ENCODE measurements at places on chromosomes 5 and 9.

DNA sequence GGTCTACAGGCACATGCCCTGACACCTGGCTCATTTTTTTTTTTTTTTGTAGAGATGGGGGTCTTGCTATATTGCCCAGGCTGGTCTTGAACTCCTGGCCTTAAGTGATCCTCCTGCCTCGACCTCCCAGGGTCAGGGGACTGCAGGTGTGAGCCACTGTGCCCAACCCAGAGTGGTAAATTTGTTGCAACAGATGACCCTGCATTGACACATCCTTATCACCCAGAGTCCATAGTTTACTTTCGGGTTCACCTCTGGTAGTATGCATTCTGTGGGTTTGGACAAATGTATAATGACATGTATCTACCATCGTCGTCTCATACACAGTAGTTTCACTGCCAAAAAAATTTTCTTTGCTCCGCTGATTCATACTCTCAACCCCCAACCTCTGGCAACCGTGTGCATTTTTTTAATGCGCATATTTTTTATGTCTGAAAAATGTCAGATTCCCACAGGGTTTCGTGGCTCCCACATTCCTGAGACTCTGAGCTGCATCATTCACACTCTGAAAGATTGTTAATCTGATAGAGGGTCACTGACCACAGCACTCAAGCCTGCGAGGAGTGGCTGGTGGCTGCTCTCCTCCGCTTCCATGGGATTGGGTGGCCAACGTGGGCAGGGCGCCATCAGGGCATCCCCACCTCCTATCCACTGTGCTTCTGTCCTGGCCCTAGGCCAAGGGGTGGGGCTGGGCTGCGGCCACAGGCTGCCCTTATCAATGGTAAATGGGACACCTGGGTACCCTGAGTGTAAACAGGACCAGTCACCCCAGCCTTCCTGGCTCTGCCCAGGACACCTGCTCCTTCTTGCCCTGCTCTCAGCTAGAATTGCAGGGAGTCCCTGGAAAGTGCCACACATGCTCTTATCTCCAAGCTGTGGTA, 9.6 kb downstream of the NDST1 start:
- no peak for DNase-seq

GRCh38 chr9:121340676-121341392, 29.2 kb downstream of the STOM start:
- DNase-seq: no peak

- no peak for DNase-seq
Measured at GRCh38 chr5:147098233-147098790, 136.5 kb upstream of the STK32A start.

DNA sequence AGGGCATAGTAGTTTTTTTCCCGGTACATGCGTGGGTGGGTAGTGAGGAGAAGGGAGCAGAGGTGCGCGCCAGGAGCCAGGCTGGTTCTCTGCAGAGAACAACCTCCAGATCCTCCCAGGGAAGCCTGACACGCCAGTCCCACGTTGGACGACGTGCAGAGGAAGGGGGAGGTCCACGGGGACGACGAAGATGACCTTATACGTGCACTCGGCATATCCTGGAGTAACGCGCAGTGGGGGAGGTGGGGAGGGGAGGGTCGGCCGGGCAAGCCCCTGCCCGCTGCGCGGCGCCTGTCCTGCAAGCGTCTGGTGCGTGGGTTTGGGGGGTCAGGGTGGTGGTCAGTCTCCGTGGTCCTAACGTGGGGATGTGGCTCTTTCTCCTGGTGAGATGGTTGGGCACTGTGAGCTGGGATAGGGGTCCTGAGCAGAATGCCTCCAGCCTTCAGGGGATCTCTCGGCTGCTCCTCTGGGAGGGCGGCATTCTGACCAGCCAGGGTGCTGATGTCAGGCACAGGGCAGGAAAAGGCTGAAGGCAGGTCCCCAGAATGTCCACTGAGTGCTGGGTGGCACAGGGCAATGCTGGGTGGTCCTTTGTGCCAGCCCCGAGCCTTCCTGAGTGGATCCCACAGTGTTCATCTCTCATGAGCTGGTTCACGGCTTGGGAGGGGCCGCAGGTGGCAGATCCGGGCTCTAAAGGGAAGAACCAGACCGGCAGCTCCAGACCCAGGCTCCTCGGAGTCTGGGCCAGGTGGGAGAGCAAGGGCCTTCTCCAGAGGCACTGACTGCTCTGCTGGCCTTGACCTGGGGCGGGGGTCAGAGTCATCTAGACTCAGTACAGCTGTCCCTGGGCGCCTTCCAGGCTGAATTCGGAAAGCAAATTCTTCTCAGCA, 10.5 kb upstream of the SCGB3A1 start:
- no peak for DNase-seq

DNA sequence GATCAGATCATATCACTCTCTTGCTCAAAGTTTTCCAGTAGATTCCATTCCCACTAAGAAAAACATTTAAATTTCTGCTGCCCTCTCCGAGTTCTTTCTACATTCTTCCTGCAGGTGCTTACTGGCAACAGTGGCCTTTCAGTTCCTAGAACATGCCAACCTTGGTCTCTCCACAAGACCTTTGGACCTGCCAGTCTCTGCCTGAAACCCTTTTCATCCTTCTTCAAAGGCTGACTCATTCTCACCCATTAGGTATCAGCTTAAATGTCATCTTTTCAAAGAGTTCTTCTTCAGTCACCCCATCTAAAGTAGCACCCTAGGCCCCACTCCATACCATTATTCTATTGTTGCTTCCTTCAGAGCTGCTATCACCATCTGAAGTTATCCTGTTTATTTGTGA, 21.8 kb downstream of the PPIC start:
- no peak for DNase-seq

- DNase-seq: no peak
Measured at GRCh38 chr5:122870219-122870856, 24.9 kb downstream of the SNX24 start.

- DNase-seq: no peak
Measured at GRCh38 chr5:138544181-138545134, 1.4 kb upstream of the ETF1 start.

GRCh38 chr5:178436326-178436940, 153.8 kb downstream of the COL23A1 start:
- DNase-seq: no peak

DNA sequence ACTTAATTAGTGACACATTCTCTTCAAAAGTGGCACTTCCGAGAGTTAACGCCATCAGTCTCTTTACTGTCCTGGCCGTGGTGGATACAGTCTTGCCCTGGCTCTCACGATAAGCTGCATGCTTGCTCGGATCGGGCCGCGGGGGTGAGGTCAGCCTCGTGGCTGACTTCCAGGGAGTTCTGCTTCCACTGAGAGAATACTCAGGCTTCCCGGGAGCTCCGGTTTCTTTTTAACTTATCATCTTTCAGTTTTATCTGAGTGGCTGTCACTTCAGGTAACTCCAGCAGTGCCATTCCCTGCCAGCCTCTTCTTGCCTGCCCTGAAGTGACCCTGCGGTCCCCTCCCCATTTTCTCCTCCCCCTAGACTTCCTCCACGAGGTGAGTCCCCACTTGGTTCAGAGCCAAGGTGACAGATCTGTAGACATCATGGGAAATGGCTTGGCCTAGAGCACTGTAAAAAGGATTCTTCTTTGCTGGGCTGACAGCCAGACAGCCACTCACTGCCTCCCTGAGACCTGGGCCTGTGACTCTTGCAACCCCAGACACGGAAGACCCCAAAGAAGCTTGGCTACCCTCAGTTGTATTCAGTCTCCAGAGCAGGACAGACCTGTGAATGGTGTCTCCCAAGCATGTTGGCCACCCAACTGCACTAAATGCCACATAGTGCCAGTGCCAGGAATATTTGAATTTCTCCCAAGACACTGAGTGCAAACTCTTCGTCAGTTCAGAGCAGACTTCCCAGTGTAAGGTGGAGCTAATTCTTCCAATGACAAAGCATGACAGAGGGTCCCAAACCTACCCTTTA, 95.1 kb downstream of the DAPK1 start:
- DNase-seq: no peak

GRCh38 chr9:23542438-23542837, 283.6 kb downstream of the ELAVL2 start:
- DNase-seq: no peak

DNA sequence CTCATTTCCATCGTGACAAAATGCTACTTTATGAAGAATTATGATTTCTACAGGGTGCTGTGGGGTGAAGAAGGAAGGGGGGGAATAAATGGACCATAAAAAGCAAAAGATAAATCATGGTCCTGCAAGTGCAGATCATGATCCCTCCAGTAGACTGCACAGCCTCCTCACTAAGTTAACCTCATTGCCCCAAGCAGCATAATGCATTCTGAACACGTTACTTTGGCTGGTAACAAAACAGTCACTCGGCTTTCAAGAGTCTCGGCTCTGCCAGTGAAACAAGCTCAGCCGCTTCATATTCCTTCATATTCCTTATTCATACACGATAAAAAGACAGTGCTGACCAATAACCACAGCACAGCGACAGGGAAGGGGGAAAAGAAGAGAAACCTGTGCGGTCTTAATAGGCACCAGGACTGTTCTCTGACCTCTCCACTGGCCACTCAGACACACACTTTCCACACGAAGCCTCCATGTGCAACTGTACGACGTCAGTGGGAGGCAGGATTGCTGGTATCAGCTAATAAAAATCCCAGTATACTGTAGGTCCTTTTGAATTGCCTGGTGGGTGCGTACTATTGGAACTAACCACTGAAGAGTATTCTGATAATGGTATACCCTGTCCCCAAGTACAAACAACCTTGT, 60.5 kb downstream of the ANKH start:
- DNase-seq: no peak

DNA sequence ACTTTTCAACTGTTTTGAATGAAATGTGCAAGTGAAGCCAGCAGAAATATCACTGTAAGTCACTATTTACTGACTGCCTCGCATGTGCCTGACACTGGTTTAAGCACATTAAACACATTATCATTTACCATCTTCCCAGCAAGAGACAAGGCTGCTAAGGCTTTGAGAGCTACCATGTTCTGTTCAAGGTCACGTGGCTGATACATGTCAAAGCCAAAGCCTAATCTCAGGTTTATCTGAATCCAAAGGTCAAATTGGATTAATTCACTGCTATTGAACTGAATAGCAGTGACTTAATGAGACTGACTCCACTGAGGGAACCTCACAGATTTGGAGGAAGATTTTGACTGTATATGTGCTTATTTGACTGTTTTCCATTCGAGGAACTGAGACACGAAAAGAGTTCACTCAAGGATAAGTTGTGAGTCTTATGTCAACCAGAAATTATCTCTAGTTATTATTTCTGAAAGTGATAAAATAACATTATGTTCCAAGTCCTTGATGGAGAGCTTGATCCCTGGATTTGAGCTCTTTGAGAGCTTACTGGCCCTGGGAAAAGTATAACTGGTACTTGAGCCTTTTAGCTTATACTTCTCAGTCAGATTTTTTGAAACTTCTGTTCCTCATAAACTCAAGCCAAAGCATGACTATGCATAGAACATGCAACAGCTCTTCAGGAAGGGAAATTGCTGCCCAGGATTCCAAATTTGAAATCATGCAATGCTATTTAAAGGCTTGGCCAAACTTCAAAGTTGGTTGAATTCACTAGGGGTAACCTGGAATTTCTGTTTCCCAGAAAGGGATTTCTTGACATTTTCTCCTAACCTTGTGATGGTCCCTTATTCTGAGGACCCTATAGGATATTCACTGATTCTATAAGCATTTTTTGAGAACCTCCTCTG, 23.4 kb upstream of the ARHGAP26 start:
- DNase-seq: no peak

GRCh38 chr5:150632305-150633160, 7.9 kb upstream of the SYNPO start:
- DNase-seq: no peak

DNA sequence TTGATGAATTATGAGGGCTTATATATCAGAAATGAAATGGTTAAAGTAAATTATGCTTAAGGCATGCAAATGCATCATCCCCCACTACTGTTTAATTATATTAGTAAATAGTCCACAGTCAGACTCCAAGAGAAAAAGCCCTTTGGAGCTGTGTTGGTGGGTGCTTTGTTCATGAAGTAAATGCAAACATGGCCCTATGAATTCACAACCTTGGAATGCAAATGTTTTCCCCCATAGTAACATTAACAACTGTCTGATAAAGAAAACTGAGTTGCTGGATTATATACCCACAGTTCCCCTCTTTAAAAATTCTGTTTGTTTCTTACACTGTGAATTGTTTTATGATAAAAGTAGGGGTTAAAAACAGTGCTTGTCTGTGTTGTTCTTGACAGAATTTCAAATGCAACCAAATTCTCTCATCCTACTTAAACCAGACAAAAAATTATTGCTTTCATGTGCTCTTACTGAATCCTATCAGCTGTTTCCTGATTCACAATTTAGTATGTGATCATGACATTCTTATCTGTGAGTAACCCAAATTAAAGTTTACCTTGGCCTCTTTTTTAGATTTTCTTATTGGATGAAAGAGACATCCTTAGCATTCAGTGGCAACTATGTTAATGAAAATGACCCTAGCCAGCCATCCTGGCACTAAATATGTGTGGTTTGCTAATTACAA, 48.5 kb upstream of the SNCAIP start:
- no peak for DNase-seq

- no peak for DNase-seq
Measured at GRCh38 chr5:137051161-137051560, 448.0 kb downstream of the SPOCK1 start.

Data from activated T-helper 1 cell treated with anti-CD3 and anti-CD28 coated beads, Interleukin-2, amount 50 U/mL, for 16 hours (primary cell).